ENCODE measurements at places on chromosomes 12 and 14.

- no peak for DNase-seq
These were observed 61.9 kb downstream of the DCAF5 start for GRCh38 chr14:69091006-69091405.

- DNase-seq: peak; percentile 5
These were observed 127.0 kb downstream of the ERC1 start for GRCh38 chr12:1117970-1118563.

- DNase-seq: no peak
These were observed 181.1 kb downstream of the SLC15A5 start for GRCh38 chr12:16096273-16096849.

DNA sequence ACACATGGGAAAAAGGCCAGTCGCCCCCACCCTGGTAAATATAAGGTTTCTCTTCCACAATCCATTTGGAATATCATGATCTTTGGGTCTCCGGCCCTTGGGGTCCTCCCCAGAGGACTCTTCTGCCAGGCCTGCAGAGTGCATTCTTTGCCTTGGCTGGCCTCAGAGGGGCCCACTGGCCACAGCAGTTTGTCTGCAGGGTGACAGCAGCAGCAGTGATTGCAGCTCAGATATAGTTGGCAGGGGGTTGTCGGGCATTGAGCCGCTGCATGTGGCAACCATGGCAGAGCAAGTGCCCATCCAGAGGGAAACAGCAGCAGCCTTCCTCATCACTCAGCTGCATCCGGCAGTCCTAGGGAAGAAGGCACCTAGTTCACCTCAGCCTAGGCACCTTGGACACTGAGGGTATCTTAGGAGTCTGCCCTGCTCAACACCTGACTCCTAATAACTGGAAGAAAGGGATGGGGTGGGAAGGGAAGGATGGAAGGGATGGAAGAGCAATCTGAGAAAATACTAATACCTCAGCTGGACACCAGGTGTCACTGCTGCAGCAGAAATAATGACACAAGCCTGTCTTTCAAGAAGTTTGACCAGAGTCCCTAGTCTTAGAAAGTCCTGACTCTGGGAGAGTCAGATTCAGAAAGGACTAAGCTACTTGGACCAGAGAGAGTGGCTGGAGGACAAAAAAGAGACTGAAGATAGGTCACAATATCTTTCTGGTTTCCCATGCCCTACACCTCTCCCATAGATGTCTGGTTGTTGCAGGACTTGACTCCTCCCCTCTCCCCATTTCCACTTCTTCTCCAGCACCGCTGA is 8.9 kb downstream of the AJUBA start:
- no peak for DNase-seq

- DNase-seq: no peak
These were observed 14.5 kb upstream of the PSMD9 start for GRCh38 chr12:121874071-121874470.

- no peak for DNase-seq
These were observed 340.5 kb downstream of the VRK1 start for GRCh38 chr14:97137705-97138104.

DNA sequence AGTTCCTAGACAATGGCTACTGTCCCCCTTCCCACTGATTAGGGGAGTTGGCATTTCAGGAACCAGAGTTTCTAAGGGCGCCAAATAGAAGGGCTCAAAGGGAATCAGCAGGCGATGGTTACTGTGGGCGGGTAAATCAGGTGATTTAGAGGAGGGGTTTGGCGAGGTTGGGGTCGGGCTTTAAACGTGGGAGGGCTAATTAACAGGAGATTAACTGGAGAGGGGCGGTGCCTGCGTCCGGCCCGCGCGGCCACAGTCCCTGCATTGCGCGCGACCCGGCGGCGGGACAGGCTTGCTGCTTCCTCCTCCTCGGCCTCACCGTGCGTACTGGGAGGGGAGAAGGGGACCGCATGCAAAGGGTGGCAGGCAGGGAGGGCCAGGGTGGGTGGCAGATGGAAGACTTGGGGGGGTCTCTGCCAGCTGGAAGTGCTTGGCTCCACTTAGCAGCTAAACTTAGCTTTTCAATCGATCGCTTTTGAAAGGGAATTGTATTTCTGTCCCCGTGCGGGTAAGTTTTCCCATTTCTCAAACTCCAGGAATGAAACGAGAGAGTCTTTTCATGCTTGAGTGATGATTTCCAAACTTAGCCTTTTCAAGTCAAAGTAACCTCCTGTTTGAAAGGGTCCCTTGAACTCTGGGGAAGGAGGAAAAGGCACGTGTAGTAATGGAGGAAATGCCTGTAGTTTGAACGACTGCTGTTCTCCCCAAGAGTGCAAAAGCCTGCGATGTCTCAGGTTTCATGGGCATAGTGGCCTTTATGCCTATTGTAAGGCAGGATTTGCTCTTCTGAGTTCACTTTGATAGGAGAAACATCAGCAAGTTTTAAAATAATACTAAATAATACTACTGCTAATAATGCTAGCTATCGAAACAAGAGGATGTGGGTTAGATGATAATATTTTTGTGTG is at the start of gene MGST1:
MGST1 (plus strand) TSS at position 255 of the 908 bp plus-strand sequence. CDS start 6,608 bp downstream, outside the sequence.
- DNase-seq: no peak

DNA sequence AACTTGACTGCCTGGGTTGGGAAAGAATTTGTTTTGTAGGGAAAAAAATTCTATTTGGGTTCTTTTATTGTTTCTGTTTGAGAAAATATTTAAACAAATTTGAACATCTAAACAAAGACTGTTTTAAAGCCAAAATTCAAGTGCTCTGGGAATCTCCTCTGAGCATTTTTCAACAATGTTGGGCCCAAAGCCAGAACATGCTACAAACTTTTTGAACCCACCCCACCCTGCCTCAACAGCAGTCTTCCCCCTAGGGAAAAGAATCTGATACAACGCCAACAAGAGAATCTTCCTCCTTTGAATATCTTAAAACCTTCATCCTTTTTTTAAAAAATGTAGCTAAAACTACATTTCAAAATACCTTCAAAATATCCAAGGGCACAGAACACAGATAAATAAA is 20.4 kb upstream of the NID2 start:
- no peak for DNase-seq

GRCh38 chr12:107327651-107328182 is 234.4 kb upstream of the CRY1 start:
- no peak for DNase-seq

- DNase-seq: no peak
These were observed 159.2 kb downstream of the PAWR start for GRCh38 chr12:79531518-79531917.

DNA sequence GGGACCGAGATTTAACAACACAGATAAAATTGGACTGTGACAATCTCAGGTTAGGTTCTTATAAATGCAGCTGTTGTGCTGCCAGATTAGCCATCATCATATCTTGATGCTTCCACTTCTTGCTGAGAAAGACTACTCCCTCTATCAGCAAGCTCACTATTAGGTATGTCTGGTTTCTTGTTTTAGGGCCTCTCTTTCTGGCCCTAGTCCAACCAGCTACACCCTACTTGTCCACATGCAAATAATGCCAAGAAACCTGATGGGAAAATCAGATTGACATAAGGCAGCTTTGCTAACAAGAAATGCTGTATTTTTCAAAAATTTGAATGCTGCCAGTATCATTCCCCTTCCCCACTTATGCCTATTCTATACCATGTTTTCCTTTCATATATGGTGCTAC is 296.0 kb downstream of the RMST start:
- no peak for DNase-seq

GRCh38 chr12:102095677-102096263 is 24.1 kb downstream of the NUP37 start:
- DNase-seq: peak; percentile 3

GRCh38 chr14:92988786-92989755 is 66.1 kb downstream of the CHGA start:
- no peak for DNase-seq

- DNase-seq: no peak
These were observed 26.8 kb downstream of the RFLNA start for GRCh38 chr12:124321556-124322270.

- no peak for DNase-seq
These were observed 49.0 kb upstream of the PDE3A start for GRCh38 chr12:20319366-20319765.

DNA sequence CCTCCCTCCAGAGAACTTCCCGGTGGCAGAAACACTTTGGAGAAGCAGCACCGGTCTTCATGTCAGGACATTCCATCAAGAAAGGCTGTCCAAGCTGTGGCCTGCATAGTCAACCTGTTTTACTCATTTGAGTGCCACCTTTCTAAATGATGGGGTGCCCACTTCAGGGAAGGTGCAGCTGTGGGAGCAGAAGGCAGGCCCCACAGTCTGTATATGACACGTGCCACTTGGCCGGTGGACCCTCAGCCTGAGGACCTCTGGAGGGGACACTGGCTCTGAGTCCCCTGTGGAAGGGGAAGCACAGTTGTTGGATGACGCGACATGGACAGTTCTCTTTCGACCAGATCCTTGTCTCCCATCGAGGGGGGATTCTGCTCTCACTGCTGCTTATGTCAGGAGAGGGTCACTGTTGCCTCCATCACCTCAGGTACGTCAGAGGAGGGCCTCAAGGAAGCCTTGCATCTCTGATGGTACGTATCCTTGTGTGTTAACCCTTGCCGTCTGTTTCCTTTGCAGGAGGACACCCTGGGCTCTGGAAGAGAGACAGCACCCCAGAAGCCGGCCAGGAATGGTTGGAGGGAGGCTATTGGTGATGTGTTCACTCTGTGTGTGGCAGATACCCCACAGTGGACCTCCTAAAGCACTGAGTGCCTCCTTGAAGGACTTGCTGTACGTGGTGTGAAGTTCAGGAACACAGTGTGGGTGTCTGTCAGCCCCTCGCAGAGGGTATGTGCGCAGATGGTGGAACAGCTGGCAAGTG is 132.1 kb upstream of the RTL1 start:
- no peak for DNase-seq

DNA sequence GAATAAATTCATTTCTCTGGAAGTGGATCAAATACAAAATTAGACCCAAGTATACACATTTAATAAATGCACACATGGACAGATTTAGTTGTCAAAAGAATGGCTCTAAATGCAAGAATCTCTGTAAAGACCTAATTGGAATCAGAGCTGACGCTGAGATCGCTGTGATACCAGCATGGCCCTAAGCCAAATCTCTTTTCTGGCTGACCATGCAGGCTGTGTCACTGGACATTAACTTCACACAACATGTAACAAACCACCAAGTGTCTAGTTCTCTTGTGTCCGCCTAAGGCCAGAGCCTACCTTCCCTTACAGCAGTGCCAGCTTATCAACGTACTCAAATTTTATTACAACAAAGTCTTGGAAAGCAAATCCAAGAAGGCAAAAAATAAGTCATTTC is 127.5 kb downstream of the MED13L start:
- no peak for DNase-seq

DNA sequence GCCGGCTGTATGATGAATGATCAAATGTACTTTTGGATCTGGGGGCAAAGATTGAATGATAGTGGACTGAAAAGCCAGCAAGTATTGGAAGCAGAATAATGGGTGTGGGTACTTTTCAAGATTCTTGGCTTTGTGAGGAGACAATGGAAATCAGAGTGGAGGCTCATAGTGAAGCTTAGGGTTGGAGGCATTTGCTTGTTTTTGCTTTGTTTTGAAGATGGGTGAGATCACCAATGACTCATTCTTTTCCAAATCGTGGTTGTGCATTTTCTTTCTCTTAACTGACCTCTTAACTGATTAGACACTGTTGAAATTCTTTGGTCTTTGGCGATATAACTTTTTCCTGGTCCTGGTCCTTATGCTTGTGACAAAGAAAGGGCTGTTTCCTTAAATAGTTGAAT is 54.4 kb downstream of the PELI2 start:
- DNase-seq: peak; percentile 43

- no peak for DNase-seq
These were observed 74.6 kb upstream of the MYF6 start for GRCh38 chr12:80632835-80633234.

- DNase-seq: no peak
These were observed 308.5 kb downstream of the ATXN7L3B start for GRCh38 chr12:74846116-74846515.

GRCh38 chr12:55068416-55069010 is 48.7 kb downstream of the NEUROD4 start:
- DNase-seq: peak; percentile 20

GRCh38 chr12:97924122-97924521 is 461.5 kb downstream of the RMST start:
- DNase-seq: no peak

DNA sequence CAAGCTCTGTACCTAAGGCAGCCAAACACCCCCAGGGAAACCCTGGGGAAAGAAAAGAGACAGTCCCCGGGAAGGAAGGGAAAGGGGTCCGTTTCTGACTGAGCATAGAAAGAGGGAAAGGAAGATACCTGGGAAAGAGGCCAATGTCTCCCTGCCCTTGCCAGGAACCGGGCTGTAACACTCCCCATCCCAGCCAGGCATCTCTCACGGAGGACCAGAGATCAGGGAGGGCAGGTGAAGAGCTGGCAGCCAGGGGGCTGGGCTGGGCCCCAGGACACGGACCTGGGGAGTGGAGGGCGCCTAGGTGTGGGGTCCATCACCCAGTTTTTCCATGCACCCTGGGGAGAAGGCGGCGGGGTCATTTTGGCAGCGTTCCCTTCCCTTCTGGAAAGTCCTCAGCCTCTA is 18.9 kb upstream of the PLEKHH1 start:
- DNase-seq: no peak

DNA sequence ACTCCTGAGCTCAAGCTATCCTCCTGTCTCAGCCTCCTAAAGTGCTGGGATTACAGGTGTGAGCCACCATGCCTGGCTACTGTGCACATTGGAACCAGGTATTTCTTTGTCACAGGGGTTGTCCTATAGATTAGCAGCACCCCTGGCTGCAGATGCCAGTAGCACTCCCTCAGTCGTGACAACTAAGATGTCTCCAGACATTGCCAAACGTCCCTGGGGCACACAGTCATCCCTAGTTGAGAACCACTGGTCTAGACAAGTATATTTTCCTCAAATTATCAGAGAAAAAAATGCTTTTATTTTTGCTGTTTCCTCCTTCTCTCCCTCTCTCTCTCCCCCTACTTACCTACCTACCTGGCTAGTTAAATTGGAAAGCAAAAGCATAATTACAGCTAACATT is 17.9 kb upstream of the P2RX7 start:
- no peak for DNase-seq

DNA sequence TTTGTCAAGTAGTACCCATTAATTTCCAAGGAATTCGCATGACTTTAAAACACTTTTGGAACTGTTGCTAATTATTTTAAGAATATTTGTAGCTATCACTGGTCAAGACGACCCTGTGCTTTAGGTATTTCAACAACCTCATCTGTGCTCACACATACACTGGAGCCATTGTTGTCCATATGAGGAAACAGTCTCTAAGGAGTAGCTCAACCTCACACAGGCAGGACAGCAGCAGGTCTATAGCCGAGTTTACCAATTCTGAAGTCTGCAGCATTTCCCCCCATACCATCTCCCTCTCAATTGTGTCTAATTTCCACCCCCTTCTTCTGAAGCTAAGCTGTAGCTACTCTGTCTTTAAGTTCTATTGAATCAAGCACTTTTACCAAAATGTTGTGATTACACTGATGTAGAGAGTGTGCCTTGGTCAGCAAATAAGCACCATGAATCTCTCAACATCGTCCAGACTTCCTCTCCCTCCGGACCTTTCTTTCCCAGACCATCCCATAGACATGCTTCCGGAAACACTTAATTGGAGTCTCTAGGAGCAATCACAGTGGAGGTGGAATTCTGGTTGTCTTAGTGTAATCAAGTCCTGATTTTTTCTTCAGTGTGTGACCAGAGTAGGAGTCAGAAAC is 48.5 kb upstream of the NUAK1 start:
- no peak for DNase-seq

- no peak for DNase-seq
These were observed 18.3 kb upstream of the SLC35F4 start for GRCh38 chr14:57884175-57884574.
